ENCODE measurements at places on chromosomes 1 and 21. TPM values are rescaled to one million over a fixed set of nuclear protein-coding genes. Genes with fewer than 3 reads are reported as not detected.

Gene S1PR1
- 14.2 TPM for polyA plus RNA-seq

Gene LPGAT1
- 7.1 TPM for polyA plus RNA-seq

Gene CFAP141
- not detected for polyA plus RNA-seq

Gene SYT2
- polyA plus RNA-seq: 0.15 TPM

Gene HUNK
- polyA plus RNA-seq: 2.7 TPM

DNA sequence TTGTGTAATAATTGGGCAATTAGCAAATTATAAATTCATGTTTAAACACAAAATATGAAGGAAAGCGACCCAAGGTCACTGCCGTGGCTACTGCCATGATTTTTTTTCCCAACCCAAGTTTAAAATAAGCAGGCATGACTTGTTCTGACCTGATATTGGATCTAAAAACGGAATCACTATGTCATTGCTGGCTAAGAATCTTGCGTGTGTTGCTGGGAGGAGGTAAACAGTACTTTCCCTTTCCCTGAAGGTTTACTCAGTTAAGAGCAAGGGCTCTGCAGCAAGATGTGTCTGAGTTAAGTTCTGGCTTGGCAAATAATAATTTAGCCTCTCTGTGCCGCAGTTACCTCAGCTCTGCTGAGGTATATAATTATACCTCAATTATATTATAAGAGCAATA, 125.7 kb upstream of the L1TD1 start:
- DNase-seq: no peak

GRCh38 chr1:45348020-45348419, 7.8 kb upstream of the MUTYH start:
- DNase-seq: no peak

- no peak for DNase-seq
These were observed 16.1 kb downstream of the C1orf141 start for GRCh38 chr1:67118646-67119045.

- no peak for DNase-seq
These were observed 6.4 kb downstream of the ITGB2 start for GRCh38 chr21:44914176-44914874.
